ENCODE measurements at places on chromosomes 5 and 9.

- DNase-seq: no peak
Observed at GRCh38 chr9:106846307-106846706, 16.7 kb upstream of the ZNF462 start.

DNA sequence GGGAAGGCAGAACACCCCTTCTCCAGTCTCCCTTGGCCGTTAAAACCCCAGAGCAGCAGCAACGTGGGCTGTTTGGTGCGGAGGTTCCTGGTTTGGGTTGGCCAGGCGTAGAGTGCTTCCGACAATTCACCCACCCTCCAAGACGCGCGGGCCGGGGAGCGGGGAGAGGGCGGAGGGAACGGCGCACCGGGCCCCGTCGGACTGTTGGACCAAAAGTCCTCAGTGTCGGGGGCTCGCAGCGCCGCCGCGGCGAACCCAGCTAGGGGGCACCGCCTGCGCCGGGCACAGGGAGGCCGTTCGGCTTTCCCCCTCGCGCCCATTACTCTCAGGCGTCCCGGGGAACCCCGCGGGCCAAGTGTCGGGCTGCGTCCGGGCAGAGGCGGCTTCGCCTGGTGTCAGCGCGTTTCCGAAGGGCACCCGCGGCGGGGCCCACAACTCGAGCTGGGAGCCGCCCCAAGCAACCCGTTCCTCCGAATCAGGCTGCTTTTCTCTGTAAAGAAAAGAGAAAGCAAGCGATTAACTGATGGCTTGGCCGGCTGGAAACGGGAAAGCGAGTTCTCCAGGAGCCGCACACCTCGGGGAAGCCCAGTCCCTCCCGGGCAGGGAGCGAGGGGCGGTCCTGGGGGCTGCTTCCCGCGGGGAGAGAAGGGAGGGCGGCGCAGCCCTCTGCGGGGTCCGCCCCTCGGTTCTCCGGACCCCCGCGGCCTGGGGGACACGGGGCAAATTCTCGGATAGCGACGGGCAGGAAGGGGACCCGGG lies 145.5 kb downstream of the ERCC6L2 start:
- no peak for DNase-seq

- DNase-seq: no peak
Observed at GRCh38 chr5:34709861-34710673, 53.9 kb downstream of the RAI14 start.

DNA sequence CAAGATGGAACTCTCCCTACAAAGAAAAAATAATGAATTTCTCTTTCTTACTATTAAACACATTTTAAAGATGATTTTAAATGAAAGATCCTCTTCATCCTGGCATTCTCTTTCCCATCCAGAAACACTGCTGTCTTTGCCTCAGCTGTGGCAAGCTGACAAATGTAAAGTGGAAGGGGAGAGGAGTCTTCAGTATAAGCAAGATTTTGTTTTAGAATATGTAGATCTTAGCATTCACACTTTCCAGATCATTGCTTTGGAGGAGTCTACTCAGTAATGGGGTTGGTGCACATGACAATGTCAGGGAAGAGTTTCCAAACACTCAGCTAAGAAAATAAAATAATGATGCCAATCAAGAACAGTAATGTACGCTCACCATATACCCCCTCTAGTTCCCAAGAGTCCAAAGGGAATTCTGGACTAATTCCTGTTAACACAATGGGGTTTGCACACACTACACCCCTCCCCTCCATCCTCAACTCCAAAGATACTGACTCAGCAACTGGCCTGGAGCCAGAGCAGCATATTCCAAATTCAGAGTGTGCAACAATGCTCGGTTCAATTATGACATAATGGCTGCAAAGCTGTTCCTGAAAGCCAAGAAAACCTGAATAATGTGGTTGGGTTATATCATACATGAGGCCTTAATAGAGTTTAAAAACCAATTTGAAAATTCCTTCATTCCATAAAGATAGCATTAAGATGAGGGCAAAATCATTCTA lies 4.6 kb downstream of the C5orf63 start:
- no peak for DNase-seq

DNA sequence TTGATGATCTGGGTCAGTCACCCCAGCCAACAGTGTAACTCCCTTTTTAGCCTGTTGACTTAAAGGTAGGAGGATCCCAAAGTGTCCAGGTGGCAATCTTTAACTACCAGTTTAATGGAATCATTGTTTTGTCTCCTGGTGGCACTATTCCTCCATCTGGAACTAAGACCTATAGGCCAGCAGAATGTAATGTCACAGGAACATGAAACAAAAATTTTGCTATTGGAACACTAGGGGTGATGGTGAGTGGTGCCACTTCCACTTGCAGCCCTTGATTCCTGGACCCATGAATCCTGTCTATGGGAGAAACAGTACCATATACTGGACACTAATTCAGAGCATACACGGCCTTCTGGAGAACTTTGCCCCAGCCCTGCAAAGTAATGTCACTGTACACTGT lies 219.5 kb upstream of the RASA1 start:
- DNase-seq: no peak

- DNase-seq: no peak
Observed at GRCh38 chr9:95506428-95506677, 10.4 kb downstream of the PTCH1 start.

GRCh38 chr9:10146517-10147331 lies 466.1 kb downstream of the PTPRD start:
- no peak for DNase-seq

DNA sequence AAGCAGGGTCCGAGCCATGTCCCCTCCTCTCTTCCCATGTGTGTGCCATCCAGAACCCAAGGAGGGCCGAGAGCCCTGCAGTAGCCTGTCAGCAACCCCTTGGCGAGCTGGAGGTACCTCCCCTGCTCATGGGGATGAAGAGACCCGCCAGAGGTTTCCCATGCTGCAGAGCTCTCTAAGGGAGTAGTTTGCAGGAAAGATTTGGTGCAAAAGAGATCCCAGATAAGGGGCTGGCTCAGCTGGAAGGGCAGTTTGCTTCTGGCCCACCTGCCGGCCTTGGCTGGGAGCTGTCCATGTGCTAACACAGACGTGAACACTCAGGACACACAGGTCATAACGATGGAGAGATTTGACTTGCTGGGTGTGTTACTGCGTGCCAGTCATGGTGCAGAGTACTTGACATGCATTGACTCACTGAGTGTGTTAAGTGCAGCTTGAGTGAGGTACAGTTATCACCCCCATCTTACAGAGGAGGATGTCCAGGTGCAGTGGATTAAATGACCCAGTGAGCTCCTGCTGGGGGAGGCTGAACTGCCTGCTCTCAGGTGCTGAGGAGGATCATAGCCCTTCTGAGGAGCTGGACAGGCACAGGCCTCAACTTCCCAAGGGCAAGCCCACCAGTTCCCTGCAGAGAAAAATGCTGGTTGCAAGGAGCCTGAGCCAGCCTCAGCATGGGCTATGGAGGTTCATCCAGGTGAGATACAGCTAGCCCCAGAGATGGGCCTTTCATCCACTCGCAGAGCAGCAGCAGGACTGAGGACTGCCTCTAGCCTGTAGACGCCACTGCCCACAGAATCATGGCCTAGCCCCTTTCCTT lies 6.3 kb upstream of the SLC25A48 start:
- DNase-seq: no peak

DNA sequence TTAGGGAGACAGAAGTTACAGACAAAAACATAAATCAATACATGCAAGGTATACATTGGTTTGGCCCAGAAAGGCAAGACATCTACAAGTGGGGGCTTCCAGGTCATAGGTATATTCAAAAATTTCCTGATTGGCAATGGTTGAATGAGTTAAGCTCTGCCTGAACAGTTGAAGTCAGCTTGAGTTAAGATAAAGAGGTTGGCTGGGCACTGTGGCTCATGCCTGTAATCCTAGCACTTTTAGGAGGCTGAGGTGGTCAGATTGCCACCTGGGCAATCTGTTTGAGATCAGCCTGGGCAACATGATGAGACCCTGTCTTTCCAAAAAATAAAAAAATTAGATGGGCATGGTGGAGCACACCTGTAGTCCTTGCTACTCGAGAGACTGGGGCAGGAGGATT lies 16.3 kb downstream of the TMC1 start:
- no peak for DNase-seq

- DNase-seq: no peak
Observed at GRCh38 chr5:59423021-59423420, 470.5 kb downstream of the PDE4D start.

DNA sequence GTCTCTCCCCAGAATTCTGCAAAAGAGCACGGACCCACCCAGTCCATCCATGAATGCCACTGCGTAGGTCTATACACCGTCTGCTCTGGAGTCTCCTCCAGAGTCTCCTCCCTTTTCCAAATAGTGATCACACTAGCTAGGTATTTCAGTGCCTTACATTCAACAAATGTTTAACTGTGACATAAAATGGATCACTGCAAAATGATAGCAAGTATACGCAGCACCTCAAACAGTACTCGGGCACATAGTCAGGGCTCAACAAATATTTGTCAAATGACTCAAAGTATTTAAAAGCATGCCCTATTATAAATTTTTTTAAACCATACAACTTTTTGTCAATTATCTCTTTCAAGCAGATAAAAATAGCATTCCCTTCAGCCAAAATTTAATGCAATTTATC lies 60.5 kb downstream of the TLE1 start:
- DNase-seq: no peak

GRCh38 chr5:103254921-103255320 lies 3.6 kb upstream of the MACIR start:
- no peak for DNase-seq

DNA sequence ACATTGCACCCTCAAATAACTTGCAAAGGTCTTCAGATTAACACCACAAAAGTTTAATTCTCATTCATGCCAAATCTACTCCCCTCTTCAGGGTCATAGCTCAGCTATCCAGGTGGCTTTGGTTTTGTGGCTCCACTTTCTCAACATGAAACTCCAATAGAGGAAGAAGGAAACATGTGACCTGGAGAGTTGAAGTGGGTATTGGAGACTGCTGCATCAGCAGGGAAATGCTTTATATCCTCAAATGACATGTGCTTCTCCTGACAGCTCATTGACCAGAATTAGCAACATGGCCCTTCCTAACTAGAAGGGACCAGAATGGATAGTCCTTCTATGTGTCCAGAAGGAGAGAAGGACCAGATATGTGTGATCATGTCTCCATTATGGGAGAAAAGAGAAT lies 73.6 kb downstream of the TLR4 start:
- no peak for DNase-seq

DNA sequence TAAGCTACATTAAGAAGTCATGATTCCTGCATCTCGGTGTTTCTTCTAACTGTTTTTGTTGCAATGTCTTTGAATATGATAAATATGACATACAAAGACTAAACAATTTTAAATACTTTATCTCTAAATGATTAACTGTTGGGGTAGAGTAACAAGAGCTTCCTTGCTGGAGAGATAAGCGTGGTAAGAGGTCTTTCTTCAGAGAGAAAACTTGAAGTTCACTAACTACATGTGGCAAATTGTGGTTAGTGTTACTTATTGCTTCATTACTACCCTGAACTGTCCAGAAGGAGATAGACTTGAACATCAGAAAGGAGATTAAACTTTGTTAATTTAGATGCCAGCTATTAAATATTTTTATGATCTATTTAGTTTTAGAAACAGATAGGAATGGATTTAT lies 7.0 kb upstream of the ARSB start:
- DNase-seq: no peak

- DNase-seq: no peak
Observed at GRCh38 chr5:159319363-159319762, 10.9 kb downstream of the IL12B start.

GRCh38 chr5:147699496-147700088 lies 82.9 kb downstream of the JAKMIP2 start:
- DNase-seq: no peak

GRCh38 chr5:139763930-139764791 lies 31.4 kb upstream of the PSD2 start:
- DNase-seq: no peak

GRCh38 chr9:135647884-135648283 lies 8.5 kb upstream of the GLT6D1 start:
- no peak for DNase-seq

DNA sequence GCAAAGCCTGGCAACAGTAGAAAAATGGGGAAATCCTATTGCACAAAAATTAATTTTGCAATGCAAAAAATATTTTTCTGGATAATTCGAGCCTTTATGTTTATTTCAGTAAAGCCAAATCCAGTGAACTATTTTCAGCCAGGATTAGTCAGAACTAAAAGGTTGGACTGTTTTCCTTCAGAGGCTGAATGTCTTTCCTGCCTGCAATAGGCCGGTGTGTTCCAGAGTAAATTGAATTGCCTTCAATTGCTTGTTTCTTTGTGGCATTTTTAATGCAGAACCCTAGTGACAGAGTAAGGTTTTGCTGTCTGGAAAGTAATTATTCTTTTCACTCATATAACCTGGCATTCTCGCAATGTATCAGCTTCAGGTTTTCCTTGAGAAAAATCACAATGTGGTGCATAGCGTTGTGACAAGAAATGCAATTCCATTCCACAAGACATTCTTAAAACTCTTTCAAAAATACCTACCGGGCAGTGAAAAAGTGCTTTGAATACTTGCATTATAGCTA lies 183.7 kb downstream of the GLIS3 start:
- no peak for DNase-seq

DNA sequence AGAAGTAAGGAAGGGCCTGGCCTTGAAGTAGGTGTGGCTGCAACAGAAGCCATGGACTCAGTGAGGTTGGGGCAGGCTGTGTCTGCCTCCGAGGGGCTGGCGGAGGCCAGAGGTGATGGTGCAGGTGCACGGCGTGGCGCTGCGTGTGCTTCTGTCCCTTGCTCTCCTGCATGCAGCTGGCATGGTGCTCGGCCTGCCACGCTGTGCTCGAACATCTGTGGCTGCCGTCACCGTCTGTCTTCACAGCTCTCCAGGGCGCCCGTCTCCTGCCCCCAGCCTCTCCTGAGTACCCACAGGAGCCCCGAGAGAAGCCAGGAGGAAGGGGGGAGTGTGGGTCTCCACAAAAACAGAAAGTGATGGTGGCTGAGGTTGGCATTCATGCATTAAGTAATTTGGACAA lies 193.7 kb downstream of the CACNA1B start:
- no peak for DNase-seq

DNA sequence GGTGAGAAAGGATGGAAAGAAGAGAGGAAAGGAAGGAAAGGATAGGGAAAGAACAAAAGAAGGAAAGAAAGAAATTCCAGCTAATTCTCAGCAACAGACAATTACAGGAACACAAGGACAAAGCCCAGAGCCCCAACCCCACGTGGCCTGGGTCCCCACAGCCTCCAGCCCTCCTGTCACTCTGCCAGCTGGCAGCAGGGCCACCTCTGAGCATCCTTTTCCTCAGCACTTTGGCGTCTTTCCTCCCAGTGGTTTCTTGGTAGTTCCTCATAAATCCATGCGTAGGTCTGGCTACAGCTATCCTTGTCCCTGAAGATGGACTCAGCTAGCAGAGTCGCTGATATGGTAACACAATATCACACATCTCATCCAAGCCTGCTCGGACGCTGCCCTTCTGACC lies 28.3 kb downstream of the ADAMTS2 start:
- DNase-seq: no peak

DNA sequence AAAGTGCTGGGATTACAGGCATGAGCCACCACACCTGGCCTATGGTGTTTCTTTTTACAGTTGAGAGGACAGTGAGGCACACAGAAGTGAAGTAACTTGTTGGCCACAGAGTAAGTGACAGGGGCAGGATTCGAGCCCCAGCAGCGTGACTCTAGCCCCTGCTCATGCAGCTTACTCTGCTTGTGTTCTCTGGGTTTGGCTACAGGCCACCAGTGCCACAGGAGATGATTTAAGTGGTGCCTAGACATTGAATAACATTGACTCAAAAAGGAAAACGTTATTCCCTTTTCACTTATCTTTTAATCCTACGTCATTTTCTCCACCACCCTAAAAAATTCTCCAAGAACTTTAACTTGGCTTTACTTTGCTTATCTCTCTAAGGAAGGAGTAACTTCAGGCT lies 61.4 kb downstream of the SNX24 start:
- DNase-seq: no peak

- DNase-seq: no peak
Observed at GRCh38 chr9:133276923-133277322, 1.9 kb upstream of the ABO start.

GRCh38 chr9:122005597-122005996 lies 87.5 kb downstream of the TTLL11 start:
- no peak for DNase-seq
